NAMALWA (cell line): ENCODE measurements at places on chromosomes 3 and 15.

DNA sequence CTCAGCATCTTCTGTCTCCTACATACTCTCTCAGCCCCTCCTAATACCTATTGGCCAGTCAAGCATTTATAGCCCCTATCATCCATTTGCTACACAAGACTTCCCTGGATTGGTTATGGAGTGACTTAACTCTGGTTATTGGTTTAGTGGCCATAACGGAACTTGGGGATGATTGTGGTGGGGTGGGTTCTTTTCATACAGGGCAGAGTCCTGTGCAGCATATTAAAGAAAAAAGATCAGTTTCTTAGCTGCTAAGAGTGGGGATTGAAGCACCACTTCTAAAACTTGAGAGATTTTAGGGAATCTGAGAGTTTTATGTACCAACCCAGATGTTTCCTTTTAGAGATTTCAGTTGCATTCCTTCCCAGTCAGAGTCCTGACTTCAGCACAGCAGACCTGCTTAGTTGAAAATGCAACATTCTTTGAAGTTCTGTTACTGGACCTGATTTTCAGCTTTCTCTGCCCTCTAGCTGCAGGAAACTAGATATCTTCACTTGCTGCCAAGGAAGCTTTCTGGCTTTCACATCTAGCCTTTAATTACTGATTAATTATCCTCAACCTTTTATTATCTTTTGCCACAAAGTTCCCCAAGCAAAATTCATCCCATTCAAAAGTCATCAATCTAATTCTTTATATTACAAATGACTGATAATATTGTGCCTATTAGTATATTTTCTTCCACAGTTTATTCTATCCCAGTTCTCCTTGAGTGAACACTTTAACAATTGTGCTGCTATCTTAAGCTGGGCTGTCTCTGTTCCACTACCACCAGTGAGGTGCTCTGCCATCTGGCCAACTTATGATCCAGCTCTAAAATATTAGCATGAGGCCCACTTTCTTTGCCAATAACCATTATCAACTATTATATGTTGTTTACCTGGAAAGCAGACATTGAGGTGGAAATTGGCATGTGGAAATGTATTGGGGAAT lies 906.0 kb upstream of the ALCAM start:
- peak; percentile 19 for DNase-seq

GRCh38 chr3:132062535-132062934 lies 27.7 kb upstream of the CPNE4 start:
- DNase-seq, result no peak

DNA sequence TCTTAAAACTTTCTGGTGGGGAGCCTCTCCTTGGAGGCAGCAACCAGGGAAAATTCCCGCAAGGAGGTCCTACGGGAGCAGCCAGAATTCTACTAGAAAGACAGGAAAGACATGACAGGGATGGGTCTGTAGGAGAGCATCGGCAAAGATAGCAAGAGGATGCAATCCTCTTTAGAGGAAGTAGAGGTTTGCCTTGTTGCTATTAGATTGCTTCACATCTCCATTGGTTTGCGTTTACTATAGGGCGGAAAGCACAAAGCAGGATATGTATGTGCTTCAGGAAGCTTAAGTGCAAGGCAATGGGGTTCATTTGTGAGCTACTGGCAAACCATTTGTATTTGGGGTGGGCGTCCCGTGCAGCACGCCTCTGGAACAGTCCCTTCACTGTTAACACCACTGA lies 193.0 kb downstream of the RORA start:
- DNase-seq, result no peak

GRCh38 chr3:158836312-158836711 lies 34.5 kb downstream of the MFSD1 start:
- no peak for DNase-seq

GRCh38 chr3:143265501-143266070 lies 146.0 kb downstream of the CHST2 start:
- DNase-seq, result no peak

- no peak for DNase-seq
Measured at GRCh38 chr3:122974764-122975162, 52.8 kb downstream of the SEMA5B start.

- no peak for DNase-seq
Measured at GRCh38 chr3:194756791-194757325, 71.2 kb downstream of the FAM43A start.

DNA sequence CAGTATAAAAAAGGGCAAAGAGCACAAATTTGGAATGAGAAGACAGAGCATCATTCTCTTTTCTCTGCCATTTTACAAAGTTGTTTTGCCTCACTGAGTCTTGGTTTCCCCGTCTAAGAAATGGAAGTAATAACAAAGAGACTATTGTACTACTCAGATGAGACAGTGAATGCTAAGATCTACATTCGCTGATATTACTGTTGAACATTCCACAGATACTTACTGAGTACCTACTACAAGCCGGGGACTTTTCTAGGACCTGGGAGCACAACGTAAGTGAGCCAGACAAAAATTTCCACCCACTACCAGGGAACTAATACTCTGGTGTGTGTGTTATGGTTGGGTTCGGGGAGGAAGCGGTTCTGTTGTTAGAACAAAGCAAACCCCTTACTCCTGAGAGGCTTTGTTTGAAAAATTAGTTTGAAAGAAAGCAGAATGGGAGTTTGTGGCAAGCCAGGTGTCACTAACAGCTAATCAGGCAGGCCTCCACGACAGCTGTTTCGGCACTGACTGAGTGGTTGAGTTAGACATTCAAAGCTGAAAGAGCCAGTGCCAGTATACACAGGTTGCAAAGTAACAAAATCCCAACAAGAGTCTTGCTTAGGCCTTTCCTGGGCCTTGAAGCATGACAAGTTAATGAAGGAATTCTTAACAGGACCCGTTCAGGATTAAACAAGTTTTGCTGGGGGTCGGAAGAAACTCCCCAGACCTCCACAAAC lies 458.3 kb downstream of the EDEM1 start:
- DNase-seq, result no peak

- no peak for DNase-seq
Measured at GRCh38 chr3:53846134-53846850, at the start of the genes CHDH and IL17RB. CHDH (minus strand) TSS chr3:53846419; CDS start chr3:53824008, 22,411 bp downstream. IL17RB (plus strand) TSS chr3:53846568; CDS start chr3:53846589, 21 bp downstream.

DNA sequence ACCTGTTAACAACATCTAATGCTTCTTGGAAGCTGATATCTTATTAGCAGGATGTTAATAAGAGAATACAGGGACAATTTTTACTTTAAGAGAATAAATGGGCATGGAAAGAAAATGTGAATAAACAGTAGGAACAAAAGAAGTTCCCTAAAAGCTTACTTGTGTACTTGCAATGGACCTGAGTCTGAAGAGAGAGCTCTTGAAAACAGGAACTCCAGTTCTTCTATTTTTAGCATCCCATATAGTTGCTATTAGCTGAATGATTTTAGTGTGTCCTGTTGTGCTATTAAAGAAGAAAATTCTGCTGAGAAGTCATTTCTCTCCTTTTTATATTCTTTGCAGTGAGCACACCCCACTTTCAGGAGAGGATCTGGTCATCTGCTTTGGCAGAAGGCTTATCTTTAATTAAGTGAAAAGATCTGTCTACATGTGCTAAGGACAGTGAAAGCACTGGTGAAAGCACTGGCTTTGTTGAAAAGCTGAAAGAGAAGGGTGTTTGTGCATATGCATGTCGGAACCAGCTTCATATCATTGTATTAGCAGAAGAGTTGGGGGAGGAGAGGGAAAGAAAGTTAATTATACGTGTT lies 1.4 kb upstream of the ST3GAL6 start:
- peak; percentile 3 for DNase-seq

DNA sequence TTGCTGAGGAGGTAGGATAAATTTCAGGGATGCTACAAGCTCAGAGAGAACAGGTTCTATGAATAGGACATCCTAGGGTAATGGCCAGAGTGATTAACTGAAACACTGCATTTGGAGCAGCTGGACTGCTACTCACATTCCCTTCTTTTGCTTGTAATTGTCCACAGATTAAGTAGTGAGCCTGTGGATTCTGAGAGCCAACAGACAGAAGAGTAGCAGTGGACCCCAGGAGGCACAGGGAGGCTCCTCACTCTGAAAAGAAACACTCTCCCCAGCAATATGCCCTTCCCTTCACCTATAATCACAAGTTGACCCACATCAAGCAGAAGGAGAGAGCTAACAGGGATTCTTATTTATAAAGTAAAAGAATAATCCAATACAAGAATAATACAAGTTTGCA lies 10.6 kb upstream of the RFX7 start:
- DNase-seq, result no peak

DNA sequence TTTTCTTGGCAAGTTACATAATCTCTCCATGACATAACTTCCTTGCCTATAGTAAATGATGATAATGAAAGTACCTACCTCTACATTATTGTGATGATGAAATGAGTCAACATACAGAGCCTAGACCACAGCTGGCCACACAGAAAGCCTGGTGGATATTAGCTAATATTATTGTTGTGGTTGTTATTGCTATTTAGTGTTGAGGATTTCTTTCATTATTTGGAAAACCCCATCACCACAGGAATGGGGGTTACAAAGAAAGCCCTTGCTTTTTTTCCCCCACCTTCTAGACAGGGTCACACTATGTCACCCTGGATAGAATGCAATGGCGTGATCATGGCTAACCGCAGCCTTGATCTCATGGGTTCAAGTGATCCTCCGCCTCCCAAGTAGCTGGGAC lies 125.0 kb downstream of the PDZRN3 start:
- no peak for DNase-seq

DNA sequence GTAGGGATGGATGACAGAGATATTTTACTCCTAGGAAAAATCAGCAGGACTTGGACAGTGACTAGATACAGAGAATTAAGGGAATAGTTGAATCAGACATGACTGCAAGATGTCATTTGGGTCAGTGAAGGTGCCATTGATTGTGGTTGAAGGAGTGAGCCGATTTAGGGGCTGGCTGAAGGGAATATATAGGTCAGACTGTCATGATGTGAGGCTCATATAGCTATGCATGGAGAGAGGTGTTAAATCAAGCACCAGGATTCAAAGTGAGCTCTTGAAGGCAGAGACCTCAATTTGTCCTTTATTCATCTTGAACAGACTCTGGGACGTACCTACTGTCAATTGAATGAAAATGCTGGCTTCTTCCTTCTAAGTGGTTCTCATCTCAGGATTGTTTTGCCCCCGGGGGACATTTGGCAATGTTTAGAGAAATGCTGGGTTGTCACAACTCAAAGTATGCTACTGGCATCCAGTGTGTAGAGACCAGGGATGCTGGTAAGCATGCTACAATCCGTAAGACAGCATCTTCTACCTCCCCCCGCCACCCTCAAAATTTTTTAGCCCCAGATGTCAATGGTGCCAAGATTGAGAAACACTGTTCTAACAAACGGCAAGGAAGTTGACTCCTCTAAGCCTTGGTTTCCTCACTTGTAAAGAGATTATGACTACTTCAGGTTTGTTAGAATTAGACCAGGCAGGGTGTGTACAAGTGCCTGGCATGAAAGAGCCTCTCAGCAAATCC lies 7.8 kb downstream of the ATP2C1 start:
- no peak for DNase-seq

- no peak for DNase-seq
Measured at GRCh38 chr3:45016916-45017315, 9.2 kb upstream of the CLEC3B start.

GRCh38 chr15:63287109-63287508 lies 9.7 kb downstream of the APH1B start:
- DNase-seq, result no peak

DNA sequence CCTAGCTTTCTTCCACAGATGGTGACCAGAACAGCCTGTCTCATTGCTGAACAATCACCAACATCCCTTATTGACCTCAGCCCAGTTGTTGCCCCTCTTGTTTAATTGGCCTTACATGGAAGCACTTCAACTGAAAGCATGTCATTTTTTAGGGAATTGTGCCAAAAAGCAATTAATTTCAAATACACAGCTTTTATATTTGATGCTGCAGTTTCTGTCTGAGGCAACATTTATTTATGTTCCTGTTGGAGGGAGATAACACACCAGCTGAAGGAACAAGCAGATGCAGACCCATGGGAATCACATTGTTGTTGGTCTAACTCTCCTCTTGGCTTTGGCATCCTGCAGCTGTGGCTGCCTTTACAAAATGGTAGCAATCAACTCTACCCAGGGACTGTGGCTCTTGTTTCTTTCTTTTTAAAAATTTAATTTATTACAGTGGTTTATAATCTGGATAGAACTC lies 498.1 kb upstream of the RGMA start:
- no peak for DNase-seq

GRCh38 chr3:182731764-182732163 lies 61.5 kb upstream of the ATP11B start:
- DNase-seq, result no peak
